Fibroblast of skin of left quadriceps (primary cell): ENCODE measurements at places on chromosomes 4 and X.

DNA sequence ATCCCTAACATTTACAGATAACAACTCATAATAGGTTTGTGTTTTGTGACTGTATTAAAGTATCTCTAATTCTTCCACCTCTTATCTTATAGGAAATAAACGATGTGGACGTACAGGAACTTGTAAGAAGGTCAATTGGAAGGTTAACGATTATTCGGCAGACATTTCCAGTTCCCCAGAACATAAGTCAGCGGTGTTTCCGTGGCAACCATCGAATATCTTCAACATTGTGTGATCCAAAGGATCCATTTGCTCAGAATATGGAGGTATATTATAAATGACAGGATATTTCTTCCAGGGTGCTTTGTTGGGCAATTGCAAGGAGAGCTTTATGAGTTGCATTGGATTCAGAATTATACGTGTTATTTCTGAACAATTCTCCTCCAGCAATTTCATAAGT lies 611.9 kb upstream of the ATOH1 start:
- DNase-seq, result no peak

DNA sequence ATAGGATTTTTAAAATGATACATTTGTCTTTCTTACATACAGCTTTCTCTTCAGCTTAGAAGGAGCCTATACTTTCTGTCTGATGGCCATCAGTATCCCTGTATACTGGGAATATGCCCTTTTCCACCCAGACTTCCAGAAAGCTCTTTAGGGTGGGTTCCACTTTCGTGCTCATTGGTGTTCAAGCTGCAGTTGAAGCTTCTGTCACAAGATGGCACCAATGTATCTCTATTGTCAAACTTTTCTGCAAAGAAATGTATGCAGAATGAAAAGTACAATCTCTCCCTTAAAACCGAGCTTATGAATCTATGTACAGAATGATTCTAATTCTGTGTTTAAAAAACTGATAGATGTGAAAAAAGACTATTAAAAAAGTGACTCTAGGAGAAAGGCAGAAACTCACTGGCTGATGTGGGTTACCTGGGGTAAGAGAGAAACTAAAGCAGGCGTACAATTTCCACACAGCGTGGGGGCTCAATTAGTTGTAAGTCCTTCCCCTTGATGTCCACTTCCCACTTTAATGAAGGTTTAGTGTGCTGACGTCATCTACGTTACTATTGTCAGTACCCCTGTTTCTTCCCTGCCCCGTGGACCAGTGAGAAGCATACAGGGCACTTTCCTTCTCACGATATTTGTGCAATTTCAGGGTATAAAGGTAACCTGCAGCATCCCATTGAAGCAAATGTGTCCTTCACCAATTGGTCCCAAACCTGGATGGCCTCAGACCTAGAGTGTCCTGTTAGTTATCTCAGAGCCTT lies 57.3 kb upstream of the TCEAL2 start:
- peak; percentile 1 for DNase-seq

DNA sequence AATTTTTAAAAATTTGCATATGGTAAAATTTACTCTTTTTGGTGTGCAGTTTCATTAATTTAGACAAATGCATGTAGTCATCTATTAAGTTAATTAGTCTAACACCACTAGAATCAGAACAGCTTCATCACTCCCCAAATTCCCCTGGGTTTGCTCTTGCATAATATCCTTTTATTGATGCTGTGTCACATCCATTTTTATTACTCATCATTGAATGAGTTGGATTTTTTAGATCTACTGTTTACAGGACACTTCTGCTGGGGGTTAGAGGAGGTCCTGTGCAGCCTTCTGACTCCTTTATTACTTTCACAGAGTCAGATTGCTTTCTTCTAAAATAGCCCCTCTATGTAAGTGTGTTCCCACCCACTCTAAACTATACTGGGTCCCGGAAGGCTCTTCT lies 65.9 kb downstream of the MTHFD2L start:
- DNase-seq, result peak; percentile 56

- DNase-seq, result no peak
Observed at GRCh38 chrX:148915474-148915873, 415.1 kb downstream of the AFF2 start.

GRCh38 chr4:130214268-130214667 lies 1118.3 kb downstream of the C4orf33 start:
- no peak for DNase-seq

GRCh38 chrX:99705701-99706100 lies 704.4 kb downstream of the PCDH19 start:
- peak; percentile 7 for DNase-seq

DNA sequence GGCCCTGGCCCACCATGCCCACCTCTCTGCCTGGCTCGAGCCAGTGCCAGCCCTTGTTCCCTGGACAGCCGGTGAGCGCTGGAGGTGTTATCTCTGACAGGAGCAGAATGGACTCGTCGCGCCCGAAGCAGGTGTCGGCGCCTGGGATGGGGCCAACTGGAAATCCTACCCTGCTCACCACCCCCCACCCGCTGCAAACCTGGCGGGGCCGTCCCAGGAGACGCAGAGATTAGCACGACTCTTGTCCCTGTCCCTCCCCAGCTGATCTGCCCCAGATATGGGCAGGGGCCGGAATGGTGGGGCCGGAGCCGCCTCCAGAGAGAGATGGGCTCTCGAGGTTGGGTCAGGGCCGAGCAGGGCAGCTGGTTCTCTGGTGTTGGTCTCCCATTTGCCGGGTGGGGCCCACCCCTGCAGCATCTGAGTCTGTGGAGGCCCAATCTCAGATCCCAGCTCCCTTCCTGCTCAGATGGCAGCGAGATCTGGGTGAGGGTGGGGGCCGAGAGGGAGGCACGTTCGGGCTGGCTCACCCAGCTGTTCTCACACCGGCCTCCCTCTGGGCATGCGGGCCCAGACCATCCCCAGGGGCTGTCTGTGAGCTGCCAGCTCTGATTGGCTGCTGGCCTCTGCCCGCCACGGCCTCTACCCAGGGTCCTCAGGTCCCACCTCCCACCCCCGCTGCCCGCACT lies 20.1 kb upstream of the FGFR3 start:
- no peak for DNase-seq

DNA sequence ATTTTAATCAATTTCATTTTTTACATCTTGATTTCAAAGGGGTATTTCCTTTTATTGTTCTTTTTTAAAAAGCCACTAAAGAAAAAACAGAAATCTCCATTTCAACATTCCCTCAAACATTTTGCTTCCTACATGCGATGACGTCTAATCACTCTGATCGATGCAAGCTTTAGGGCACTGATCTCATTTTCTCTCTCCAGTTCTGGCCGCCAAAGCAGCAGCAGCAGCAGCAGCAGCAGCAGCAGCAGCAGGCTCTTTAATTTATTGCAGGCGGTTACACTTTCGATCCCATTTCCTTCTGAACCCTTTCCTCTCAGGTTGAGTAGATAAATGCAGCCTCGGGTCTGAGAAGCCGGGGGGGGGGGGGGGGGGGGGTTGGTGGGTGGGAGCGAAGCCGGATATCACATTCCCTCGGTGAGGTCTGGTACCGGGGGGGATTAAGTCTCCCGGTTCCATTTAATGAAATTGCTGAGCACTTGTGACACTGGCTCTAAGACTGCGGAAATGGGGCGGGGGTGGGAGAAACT lies 3.4 kb upstream of the PCDH7 start:
- DNase-seq, result no peak

GRCh38 chr4:123892368-123892976 lies 495.9 kb downstream of the SPRY1 start:
- DNase-seq, result no peak

- DNase-seq, result peak; percentile 53
Observed at GRCh38 chr4:138734746-138735145, 280.8 kb upstream of the NOCT start.

DNA sequence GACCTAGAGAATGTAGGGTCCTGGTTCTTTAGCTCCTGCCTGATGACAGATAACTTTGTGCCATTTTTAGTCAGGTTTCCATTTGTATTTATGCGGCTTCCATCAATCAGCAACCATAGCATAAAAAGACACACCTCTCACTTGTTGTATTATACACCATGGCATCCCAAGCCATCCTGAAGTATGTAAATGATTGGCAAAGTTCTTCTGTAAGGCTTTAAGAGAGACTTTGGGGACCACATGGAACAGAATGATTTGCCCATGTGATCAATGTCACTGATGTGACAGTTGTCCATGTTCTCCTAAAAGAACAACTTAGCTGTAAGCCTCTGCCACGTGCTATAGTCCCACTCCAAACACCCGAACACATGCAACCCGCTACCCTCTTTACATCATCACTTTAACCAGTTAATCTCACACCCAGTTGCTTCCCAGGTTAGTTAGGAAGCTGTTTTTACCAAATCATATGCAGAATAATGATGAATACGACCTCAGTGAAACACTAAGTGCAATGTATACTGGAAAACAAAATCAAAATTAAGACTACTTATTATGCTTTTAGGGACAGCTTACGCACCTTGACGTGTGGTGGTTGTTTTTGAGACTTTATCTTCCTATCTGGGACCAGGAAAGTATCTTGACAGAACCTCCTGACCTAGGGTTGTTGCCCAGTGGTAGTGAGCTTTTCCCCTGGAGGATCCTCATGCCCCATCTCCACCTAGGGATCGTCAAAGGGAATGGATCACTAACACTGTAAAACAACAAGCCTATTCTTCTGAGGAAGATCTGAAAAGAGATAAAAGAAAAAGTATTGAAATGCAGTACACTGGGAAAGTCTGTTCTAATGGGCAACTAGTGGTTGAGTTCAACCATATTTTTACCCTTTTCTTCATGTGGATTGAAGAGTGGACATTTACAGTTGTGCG lies 267.8 kb downstream of the CHIC1 start:
- no peak for DNase-seq

DNA sequence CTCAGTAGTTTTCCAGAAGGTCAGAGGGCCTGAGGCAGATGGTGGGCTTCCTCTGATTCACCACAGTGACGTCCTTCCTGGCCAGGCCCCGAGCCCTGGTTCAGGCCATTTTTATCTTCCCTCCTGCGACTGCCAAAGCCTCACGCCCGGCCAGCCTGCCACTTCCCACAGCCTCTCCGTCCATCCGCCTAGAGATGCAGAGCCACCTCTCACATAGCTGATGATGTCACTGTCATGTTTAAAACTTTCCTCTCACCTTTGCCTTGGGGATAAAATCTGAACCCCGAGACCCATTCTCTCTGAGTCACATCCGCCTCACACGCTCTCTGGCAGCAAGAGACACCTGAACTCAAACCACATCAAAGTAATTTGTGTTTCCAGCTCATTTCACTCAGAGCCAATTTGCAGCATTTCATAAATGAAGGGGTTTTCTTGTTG lies 175.3 kb downstream of the QDPR start:
- no peak for DNase-seq

- no peak for DNase-seq
Observed at GRCh38 chrX:119618439-119618838, 12.2 kb upstream of the NKRF start.

GRCh38 chr4:2913168-2913567 lies 50.0 kb downstream of the NOP14 start:
- DNase-seq, result no peak

GRCh38 chr4:15983610-15984009 lies 20.6 kb upstream of the FGFBP2 start:
- DNase-seq, result no peak

GRCh38 chrX:64908121-64908520 lies 68.1 kb downstream of the ZC4H2 start:
- DNase-seq, result no peak

GRCh38 chrX:67892401-67892800 lies 348.6 kb downstream of the AR start:
- no peak for DNase-seq

DNA sequence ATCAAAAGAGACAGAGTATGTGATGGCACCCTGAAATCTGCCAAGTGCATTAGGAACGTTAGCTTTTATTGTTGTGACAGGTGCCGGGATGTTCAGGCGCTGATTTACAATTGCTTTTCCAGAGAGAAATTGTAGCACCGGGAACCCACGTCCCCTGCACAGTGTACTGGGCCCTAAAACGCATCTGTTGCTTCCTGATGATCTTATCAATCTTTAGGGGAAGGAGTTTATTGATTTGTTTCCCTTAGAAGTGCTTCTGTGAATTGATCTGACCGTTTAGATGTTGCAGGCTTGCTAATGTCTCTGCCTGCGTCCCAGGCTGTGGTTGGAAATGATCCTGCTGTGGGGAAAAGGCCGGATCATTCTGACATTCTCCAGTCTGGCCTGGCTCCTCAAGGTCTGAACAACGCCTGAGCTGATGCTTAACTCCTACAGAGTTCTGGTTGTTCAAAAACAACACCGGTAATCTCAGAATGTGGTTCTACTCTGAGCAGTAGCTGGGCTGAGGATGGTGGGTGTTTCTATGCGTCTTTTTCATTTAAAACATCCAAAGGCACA lies 16.9 kb downstream of the PHOX2B start:
- DNase-seq, result no peak

GRCh38 chrX:151359341-151359740 lies 37.7 kb upstream of the VMA21 start:
- DNase-seq, result no peak

DNA sequence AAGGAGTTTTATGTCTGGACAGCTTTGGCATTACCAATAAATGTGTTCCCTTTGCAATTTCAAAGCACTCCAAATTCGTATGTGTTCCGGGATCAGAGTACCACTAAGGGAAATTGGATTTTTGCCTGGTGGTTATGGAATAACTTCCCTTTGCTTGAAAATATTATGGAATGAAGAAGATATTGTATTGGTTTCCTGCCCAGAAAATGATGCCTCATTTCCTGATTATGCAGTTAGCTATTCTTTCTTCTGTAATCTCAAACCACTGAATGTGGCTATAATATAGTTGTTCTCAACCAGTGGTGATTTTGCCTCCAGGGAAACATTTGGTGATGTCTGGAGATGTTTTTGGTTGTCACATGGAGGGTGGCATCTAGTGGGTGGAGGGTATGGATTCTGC lies 142.9 kb downstream of the PCDH7 start:
- DNase-seq, result peak; percentile 55

DNA sequence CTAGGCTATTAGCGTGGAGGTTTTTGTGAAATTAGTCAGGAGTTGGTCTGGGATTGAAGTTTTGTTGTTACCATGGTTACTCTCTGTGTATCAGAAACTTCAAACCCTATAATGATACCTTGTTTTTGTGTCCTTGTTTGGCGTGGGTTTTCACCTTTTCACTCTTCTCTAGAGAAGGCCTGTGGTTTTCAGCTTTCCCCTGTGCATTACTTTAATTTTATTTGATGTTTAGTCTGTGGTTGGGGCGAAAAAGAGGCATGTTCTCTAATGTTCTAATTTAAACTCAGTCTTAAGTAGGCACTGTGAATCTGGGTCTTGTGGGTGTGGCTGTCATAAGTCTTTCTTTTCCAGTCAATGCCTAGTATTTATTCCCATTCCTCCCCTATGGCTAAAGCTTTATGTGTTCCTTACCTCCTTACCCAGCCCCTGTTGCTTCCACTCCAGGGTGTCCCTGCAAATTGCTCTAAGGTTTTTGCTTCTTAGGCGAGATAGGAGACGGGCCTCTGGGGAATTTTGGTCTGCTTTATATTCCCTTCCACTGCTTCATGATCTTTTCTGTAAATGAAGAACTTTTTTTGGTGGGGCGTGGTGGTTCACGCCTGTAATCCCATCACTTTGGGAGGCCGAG lies 326.3 kb upstream of the ZCCHC13 start:
- no peak for DNase-seq

GRCh38 chr4:85370400-85371032 lies 104.4 kb upstream of the ARHGAP24 start:
- peak; percentile 15 for DNase-seq

- peak; percentile 1 for DNase-seq
Observed at GRCh38 chr4:69984030-69984443, 11.7 kb upstream of the STATH start.

- DNase-seq, result no peak
Observed at GRCh38 chrX:45830343-45830742, 629.7 kb upstream of the DIPK2B start.
